AG04450 (cell line): ENCODE measurements at places on chromosomes 2 and 18. TPM values are rescaled to one million over a fixed set of nuclear protein-coding genes. Genes with fewer than 3 reads are reported as not detected.

- peak; percentile 13 for DNase-seq
Observed at GRCh38 chr2:159201360-159202063, 85.0 kb downstream of the WDSUB1 start.

DNA sequence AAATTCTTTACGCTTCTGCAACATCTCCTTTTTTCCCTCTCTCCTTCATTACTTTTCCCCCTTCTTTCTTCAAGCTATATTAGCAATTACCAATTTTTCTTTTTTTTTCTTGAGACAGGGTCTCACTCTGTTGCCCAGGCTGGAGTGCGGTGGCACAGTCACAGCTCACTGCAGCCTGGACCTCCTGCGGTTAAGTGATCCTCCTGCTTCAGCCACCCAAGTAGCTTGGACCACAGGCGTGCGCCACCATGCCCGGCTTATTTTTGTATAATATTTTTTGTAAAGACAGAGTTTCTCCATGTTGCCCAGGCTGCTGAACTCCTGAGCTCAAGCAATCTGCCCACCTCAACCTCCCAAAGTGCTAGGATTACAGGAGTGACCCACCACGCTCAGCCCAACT, 70.7 kb downstream of the EPG5 start:
- DNase-seq, result no peak

DNA sequence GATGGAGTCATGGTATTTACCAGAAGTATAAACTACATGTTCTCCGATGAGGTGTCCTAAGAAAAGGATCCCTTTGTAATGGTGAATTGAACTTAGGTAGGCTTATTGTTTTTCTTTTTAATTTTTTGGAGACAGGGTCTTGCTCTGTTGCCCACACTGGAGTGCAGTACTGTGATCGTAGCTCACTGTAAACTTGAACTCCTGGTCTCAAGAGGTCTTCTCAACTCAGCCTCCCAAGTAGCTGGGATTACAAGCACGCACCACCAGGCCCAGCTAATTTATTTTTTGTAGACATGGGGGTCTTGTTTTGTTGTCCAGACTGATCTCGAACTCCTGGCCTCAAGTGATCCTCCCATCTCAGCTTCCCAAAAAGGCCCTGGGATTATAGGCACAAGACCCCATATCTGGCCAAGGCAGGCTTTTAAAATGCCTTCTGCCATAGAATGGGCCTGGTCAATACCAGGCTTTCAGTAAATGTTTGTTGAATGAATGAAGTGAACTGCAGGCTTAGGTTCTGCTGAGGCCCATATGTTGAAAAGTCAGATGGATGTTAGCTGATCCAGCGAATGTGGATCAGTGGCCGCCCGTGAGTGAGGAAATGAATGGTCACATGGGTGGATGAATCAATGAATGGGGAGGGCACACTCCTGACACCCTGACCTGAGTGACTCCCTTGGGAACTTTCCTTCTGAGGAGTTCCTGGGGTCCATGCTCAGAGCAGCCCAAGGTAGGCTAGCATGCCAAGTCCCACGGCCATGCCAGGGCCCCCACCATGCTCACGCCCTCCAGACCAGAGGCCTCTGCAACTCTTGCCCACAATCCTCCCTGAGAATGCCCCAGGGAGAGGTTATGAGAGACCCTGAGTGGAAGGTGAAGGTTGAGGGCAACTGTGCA, 118.0 kb upstream of the MYCN start:
- no peak for DNase-seq

DNA sequence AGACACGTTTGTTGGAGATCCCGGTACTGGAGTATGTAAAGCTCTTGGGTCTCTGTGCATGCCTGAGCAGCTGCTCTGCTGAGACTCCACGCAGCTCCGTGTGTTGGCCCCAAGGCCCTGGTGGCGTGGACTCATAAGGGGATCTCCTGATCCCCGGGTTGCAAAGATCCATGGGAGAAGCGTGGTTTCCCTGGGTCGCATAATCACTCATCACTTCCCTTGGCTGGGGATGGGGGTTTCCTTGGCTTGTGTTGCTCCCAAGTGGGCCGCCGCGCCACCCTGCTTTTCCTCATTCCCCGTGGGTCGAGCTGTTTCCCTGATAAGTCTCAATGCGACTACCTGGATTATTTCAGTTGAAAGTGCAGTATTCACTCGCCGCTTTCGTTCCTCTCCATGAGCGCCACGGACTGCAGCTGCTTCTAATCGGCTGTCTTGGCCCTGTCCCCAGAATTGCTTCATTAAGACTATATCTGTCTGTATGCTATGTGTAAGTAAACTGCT, 76.0 kb downstream of the EPC2 start:
- DNase-seq, result no peak

Gene APLF
- 2.5 and 3.6 TPM in 2 replicates for polyA plus RNA-seq

GRCh38 chr2:73089270-73090030, 17.9 kb upstream of the SFXN5 start:
- peak; percentile 98 for DNase-seq

- no peak for DNase-seq
Observed at GRCh38 chr2:241041589-241042158, 43.3 kb downstream of the SNED1 start.

DNA sequence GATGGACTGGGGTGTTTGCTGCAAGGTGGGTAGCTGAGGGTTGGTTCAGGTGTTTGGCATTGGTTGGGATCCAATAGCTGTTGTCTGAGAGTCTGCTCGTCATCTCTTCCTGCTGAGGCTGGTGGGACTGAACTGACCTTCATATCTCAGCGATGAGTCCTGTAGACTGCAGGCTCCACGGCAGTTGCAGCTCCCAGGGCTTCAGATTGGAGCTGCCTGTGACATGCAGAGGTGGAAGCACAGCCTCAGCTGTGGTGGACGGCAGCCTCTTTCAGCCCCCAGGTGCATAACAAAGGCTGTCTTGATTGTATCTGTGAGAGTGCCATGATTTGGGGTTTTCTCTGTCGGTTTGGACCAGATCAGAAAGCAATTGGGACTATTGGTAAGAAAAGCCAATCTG, 3.9 kb upstream of the IL1R2 start:
- no peak for DNase-seq
